ENCODE measurements at places on chromosomes 7 and 10.

DNA sequence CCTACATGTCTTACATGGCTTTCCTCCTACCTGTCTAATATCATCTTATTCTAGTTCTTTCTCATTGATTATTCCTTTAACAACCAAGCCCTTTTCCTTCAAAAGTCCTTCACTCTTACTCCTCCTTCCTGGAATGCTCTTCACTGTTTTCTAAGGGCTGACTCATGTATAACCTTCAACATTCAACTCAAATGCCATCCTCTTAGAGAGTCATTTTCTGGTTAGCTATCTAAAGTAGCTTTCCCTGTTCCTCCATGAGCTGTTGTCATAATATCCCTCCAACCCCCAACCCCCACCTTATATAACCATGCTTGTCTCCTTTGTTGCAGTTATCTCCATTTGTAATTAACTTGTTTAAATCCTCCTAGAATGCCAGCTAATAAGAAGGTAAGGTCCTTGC lies 286.8 kb downstream of the ADK start:
- DNase-seq: no peak

- no peak for DNase-seq
Observed at GRCh38 chr7:36749282-36749960, 25.1 kb upstream of the AOAH start.

- DNase-seq: no peak
Observed at GRCh38 chr10:66277481-66277880, 648.4 kb upstream of the LRRTM3 start.

DNA sequence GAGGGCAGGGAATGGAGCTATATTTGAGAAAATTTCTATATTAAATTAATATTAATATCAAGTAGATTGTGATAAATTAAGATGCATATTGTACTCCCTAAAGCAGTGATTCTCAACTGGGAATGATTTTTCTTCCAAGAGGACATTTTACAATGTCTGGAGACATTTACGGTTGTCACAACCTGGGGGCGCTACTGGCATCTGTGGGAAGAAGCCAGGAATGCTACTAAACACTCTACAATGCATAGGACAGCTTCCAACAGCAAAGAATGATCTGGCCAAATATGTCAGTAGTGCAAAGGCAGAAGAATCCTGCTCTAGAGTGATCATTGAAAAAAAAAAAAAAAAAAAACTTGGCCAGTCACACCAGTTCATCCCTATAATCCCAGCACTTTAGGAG lies 100.0 kb downstream of the LSM5 start:
- DNase-seq: no peak

DNA sequence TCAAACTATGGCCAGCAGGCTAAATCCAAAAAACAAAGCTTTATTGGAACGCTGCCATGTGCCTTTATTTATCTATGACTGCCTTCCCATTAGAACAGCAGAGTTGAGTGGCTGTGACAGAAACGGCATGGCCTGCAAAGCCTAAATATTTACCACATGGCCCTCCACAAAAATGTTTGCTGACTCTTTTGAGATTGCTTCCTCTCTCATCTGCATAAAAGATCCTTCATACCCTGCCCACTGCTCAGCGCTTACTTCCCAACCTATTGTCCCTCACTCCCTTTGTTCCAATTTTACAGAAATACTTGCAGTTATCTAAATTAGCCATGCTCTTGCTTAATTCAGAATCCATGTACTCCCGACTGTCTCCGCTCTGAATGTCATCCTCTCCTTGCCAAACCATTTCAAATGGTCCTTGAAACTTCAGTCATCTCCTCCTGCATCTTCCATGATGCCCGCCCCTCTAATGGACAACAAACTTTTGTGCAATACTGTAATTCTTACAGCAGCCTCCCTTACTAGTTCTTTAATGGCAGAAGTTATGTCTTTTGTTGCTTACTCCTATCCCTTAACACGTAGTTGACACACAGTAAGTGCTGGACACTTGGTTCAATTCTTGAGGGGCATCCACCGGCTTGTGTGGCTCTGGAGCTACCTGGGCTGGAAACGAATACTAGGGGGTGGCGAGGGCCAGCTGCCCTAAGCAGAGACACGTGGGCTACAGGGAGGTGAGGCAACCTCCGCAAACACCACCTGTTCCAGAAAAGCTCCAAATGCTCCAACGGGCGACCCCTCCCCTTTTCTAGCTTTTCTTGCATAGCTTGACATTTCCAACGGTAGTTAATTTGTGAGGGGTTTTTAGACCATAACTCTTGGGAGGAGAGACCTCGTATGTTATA lies 832 bp downstream of the XRCC2 start:
- DNase-seq: no peak

- no peak for DNase-seq
Observed at GRCh38 chr10:24008164-24009091, 200.5 kb upstream of the KIAA1217 start.

DNA sequence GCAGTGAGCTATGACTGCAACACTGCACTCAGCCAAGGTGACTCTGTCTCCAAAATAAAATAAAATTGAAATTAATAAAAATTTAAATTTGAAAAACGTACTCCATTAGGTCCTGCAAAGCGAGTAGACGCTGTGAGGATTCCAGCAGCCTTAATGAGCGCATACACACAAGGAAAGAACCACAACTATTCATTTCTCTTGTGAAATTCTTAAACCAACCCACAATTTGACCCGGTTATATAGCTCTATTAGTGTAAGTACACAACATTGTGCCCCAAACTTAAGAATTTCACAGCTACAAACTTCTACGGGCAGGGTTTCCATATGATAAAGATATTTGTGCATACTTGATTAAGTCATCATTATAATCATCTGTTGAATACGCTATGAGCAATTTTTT lies 84.4 kb downstream of the PARD3 start:
- no peak for DNase-seq

- no peak for DNase-seq
Observed at GRCh38 chr7:142745091-142745635, 4.1 kb upstream of the PRSS1 start.

DNA sequence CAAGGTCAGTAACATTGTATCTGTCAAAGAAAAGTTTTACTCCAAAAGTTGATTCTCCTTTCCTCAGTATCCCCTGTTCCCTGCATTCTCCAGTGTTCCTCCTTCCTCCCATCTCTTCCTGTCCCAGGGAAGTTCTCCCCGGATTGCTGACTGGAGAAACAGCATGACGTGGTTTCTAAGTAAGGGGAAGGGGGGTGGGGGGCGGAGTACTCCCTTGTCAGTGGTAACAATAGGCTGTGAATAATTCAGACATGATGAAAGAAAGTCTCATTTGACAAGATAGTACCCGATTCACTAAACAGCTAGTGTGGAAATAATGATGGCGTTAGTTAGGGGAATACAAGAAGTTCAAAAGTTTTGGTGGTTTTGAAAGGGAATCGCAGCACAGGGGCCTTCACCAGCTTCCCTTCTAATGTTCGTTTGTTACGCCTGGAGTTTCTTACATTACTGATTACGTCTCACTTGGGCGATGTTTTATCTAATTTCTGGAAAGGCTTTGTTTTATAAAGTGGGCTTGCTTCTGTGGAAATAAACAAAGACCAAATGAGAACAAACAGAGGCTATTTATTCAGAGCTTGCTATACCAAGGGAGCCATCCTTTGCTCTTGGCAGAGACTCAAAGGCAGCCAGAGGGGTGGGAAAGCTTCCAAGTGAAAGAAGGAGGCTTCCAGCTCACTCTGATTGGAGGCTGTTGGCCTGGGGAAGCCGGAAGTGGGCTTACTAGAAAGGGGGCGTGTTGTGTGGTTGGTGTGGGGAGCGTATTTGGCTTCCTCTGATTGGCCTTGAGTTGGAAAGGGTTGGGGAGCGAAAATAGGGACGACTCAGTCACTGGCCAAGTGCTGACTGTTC lies 453.7 kb downstream of the SDK1 start:
- DNase-seq: no peak

- DNase-seq: no peak
Observed at GRCh38 chr10:110279407-110279986, 25.2 kb downstream of the SMNDC1 start.

DNA sequence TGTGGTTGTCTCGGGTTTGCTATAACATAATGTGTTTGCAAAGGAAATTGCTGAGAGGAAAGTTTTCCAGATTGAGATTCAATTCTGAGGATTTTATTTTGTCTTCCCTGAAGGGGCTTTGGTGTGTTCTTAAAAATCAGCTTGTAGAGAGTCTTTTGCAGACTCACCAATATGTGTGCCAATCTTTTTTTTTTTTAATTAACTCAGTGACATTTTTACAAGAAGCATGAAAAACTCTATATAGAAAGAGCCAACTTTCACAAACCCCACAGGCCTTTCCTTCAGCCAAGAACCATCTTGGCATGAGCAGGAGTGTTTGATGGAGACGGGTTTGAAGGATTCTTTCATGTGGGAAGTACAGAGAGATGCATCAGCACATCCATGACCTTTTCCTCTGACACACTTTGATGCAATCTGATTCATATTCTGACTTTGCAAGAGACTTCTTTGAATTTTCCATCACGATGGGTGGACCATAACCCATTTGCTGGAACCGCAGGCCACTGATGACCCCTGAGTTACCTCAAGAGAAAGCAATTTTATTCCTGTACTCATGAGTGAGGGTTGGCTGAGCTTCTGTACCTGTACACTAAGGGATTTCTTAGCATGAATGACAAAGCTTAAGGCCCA lies 892.6 kb downstream of the XPNPEP1 start:
- no peak for DNase-seq

DNA sequence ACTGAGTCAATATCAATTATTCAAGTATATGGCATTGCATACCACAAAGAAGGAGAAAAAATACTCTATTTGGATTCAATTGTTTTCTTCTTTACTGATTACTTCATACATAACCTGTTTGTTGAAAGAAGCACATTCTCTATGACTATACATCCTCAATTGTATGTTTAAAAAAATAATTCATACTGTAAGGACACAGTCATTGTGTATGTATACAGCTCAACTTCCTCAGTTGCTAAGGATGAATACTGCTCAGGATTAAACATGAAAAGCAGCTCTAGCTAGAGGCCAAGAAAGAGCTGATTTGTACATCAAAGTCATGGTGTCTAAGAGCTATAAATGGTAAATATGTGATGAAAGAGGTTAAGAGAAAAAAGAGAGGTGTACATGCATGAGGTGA lies 15.8 kb upstream of the BPGM start:
- DNase-seq: no peak

GRCh38 chr7:144584726-144585125 lies 181.2 kb upstream of the NOBOX start:
- DNase-seq: no peak

DNA sequence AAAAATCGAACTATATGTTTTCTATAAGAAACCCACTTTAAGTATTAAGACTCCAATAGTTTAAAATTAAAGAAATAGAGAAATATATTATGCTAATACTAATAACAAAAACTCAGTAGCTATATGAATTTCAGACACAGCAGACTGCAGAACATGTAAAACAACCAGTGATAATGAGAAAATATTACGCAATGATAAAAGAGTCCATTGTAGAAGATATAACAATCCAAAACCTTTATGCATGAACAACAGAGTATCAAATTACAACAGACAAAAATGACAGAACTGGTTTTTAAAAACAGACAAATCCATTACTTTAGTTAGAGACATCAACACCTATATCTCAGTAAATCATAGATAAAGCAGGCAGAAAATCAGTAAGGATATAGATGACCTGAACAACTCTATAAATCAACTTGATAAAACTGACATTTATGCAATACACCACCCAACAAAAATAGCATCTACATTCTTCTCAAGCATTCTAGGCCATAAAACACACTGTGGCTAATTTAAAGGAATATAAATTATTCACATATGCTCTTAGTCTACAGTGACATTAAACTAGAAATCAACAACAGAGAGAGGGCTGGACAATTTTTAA lies 669.5 kb upstream of the GHITM start:
- DNase-seq: no peak

GRCh38 chr7:20331910-20332813 lies 1.5 kb downstream of the ITGB8 start:
- DNase-seq: no peak

- no peak for DNase-seq
Observed at GRCh38 chr10:107163881-107164861, at the start of gene SORCS1. SORCS1 (minus strand) TSS chr10:107164706.
